ENCODE measurements at places on chromosomes 3 and 15. TPM values are rescaled to one million over a fixed set of nuclear protein-coding genes. Genes with fewer than 3 reads are reported as not detected.

The TNFAIP8L3 gene
- polyA plus RNA-seq = not detected

The LRRN1 gene
- 59.6 TPM for polyA plus RNA-seq

The ZNF620 gene
- polyA plus RNA-seq = 0.53 TPM

The TFG gene
- polyA plus RNA-seq = 149 TPM

The C3orf49 gene
- polyA plus RNA-seq = not detected

The CD200R1 gene
- polyA plus RNA-seq = 3.1 TPM

The TTLL3 gene
- polyA plus RNA-seq = 3.5 TPM

The ACAP2 gene
- polyA plus RNA-seq = 25.7 TPM

The CADPS gene
- polyA plus RNA-seq = 72.5 TPM

The BTLA gene
- polyA plus RNA-seq = not detected

The THRB gene
- polyA plus RNA-seq = 5.6 TPM

The ADGRG7 gene
- polyA plus RNA-seq = not detected

The CSTA gene
- polyA plus RNA-seq = not detected

The MKRN2OS gene
- polyA plus RNA-seq = 4.0 TPM

The CFAP91 gene
- 17.1 TPM for polyA plus RNA-seq

The CD86 gene
- not detected for polyA plus RNA-seq

The HESX1 gene
- 3.5 TPM for polyA plus RNA-seq

The RASGRP1 gene
- 12.9 TPM for polyA plus RNA-seq

The CACNA1D gene
- 1.9 TPM for polyA plus RNA-seq

The LAMB2 gene
- polyA plus RNA-seq = 12.6 TPM

The PP2D1 gene
- polyA plus RNA-seq = not detected

The LRRC31 gene
- polyA plus RNA-seq = 1.9 TPM

The ZDHHC3 gene
- 22.7 TPM for polyA plus RNA-seq

The ACY1 gene
- 12.2 TPM for polyA plus RNA-seq

The GHSR gene
- not detected for polyA plus RNA-seq

The WDR49 gene
- 3.2 TPM for polyA plus RNA-seq

The SGO1 gene
- polyA plus RNA-seq = 1.9 TPM

The THBS1 gene
- polyA plus RNA-seq = 22.2 TPM

The PLEKHO2 gene
- 0.57 TPM for polyA plus RNA-seq

The TFDP2 gene
- 60.4 TPM for polyA plus RNA-seq

The VIPR1 gene
- polyA plus RNA-seq = 6.1 TPM

The CYP8B1 gene
- polyA plus RNA-seq = not detected

The GMNC gene
- 6.7 TPM for polyA plus RNA-seq

The STARD5 gene
- not detected for polyA plus RNA-seq

The GSK3B gene
- polyA plus RNA-seq = 51.0 TPM

The LIPH gene
- 0.28 TPM for polyA plus RNA-seq

The BFSP2 gene
- not detected for polyA plus RNA-seq

The PPM1L gene
- 20.3 TPM for polyA plus RNA-seq

The DLL4 gene
- not detected for polyA plus RNA-seq

The CKMT1B gene
- 92.8 TPM for polyA plus RNA-seq

The NANOGP8 gene
- not detected for polyA plus RNA-seq

The SAMD7 gene
- polyA plus RNA-seq = not detected

The SPSB4 gene
- not detected for polyA plus RNA-seq

Measured in Purkinje cell (primary cell).